ENCODE measurements at places on chromosomes 11 and 22.

DNA sequence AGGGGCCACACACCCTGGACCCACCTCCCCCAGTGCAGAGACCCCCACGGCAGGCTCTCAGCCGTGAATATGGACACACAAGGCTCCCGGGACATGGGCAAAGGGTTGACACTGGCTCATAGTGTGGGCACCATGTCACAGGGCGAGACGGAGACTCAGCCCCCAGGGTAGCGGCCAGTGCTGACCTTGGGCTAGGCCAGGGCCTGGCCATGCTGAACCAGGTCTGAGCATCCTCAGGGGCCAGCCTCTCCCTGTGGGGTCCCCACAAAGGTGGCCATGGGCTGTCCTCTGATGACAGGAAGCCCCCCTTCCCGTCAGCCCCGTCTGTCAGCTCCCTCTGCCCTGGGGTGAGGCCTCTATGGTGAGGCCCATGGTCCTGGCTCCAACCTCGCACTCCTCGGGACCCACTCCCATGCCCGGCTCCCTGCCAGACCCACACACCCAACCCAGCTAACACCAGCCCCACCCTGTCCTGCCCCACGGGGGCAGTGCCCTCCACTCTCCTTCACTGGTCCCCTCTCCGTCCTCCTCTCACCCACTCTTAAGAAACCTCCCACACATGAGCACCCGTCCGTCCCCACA, 19.0 kb upstream of the PRODH start:
- DNase-seq, result no peak

GRCh38 chr11:134536219-134536618, 124.2 kb upstream of the B3GAT1 start:
- DNase-seq, result no peak

DNA sequence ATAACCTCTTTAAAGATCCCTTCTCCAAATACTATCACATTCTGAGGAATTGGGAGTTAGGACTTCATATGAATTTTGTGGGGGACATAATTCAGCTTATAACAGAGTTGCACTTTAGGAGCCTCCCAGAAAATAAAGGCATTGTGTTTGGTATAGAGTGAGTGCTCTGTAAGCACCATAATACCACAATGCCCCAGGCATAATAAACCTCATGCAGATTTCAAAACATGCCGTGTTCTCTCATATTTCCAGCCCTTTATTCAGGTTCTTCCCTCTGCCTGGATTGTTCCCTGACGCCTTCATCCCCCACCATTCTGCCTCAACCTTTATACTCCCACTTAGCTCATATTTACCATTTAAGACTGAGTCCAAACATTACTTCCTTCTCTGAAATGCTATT, 398.8 kb upstream of the FAT3 start:
- no peak for DNase-seq

GRCh38 chr11:58940028-58940427, 740 bp downstream of the GLYATL1 start:
- no peak for DNase-seq

- DNase-seq, result no peak
Measured at GRCh38 chr11:95688501-95689222, 100.9 kb downstream of the FAM76B start.

- DNase-seq, result no peak
Measured at GRCh38 chr11:16086229-16086819, 270.0 kb downstream of the SOX6 start.

DNA sequence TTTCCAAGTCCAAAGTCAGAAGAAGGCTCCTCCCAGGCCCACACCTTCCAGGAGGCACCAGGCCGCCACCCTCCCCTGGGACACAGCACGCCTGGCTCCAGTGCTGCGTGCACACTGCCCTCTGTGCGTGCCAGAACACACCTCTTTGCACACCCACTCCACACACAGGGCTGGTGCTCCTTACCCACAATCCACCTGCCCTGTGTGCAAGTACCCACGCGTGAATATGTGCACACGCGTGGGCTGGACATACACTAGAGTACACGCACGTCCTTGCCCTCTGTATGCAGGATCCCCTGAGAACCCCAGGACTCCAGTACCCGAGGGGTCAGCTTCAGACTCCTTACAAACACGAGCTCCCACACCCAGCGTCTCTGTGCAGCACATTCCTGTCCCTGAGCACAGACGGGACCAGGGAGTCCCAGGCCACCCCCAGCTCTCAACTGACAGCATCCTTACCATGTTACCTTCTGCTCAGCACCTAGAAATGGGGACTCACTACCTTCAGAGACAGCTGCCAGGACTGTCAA, 2.8 kb downstream of the DUSP8 start:
- DNase-seq, result no peak

DNA sequence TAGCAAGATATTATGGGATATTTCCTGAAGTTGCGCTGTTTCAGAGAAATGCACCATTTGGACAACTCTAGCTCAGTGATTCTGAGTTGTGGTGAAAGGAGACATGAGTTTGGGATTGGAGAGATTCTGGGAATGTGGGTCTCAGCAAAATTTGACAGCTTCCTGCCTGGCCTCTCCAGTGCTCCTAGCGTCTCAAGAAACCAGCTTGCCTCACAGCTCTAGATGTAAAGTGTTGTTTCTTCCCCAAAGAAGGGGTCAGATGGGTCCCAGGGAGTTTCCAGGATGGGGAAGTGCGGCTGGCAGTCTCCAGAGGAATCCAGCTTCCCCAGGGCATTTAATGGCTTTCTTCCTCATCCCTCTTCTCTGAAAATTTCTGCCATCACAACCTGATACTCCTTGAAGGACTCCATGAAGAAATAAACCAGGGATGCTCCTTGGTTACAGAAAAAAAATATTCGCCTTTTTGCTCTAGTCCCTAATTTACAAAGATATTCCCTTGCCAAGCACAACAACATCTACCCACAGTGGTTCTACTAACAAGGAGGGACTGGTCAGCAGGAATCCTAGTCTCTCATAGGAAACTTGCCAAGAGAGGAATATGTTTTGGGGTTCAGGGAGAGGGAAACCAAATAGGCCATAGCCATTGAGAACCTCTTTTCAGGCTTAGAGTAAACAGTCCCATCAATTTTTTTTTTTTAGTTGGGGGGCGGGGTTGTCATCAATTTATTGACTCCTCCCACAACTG, 185.4 kb upstream of the E2F8 start:
- no peak for DNase-seq

DNA sequence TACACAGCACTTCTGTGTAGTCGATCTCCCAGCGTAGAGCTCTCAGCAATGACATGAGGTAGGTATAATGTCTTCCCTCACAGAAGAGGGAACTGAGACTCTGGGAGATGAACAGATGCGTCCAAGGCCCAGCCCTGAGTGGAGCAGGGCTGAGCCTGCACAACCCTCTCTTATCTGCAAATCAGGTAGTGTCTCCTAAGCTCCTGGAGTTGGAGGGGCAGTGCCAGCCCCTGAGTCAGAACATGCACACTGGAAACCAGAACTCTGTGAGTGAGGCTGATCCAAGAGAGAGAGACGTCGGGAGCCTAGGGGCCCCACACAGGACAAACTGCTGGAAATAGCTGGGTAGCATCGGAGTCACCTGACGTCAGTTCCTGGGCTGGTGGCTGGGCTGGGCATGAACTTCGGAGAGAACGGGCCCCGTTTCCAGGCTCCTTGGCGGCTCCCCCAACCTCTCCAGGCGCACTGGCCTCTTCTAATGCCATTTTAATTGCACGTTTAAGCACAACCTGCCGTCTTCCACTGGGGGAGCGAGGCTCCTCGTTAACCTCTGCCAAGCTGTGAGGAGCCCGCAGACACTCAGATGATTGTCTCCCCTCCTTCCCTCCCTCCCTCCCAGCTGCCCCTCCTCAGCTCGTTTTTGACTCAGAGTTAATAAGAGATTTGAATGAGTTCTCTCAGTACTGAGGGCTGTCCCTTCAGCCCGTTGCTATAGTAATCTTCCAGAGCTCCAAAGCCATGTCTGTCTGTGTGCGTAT, 191.2 kb upstream of the TBCEL start:
- no peak for DNase-seq

DNA sequence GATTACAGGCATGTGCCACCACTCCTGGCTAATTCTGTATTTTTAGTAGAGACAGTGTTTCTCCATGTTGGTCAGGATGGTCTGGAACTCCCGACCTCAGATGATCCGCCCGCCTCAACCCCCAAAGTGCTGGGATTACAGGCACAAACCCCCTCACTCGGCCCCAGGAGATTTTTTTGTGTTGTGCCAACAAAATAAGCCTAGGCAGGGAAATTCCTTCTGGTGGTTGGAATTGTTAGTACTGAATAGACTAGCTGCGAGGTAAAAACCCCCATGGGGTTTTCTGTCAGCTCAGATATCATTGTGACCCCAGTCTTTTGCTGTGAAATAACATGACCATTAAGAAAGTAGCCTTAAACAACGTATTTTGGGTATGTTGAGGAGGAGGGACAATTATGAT, 144.9 kb downstream of the BCR start:
- DNase-seq, result no peak

GRCh38 chr22:41458161-41458728, 10.2 kb downstream of the PHF5A start:
- no peak for DNase-seq

GRCh38 chr11:12529793-12530192, 144.4 kb upstream of the TEAD1 start:
- no peak for DNase-seq

GRCh38 chr11:31419669-31420068, 50.0 kb downstream of the DNAJC24 start:
- DNase-seq, result no peak

GRCh38 chr11:20881328-20882079, 212.1 kb downstream of the NELL1 start:
- DNase-seq, result no peak

GRCh38 chr22:50585238-50585637, 2.6 kb upstream of the CHKB start:
- no peak for DNase-seq

DNA sequence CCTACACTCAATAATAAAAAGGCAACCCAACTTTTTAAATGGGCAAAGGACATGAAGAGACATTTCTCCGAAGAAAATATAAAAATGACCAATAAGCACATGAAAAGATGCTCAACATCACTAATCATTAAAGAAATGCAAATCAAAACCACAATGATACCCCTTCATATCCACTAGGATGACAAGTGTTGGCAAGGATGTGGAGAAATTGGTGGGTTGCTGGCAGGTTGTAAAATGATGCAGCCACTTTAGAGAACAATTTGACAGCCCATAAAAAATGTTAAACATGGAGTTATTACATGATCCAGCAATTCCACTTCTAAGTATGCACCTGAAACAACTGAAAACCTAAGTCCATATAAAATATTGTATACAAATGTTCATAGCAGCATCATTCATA, 73.2 kb upstream of the LMO2 start:
- no peak for DNase-seq

- no peak for DNase-seq
Measured at GRCh38 chr22:44932493-44932892, 77.3 kb downstream of the PHF21B start.

GRCh38 chr11:4482445-4482844, at the start of gene OR52K1:
Gene OR52K1 (plus strand): TSS chr11:4482646. CDS start chr11:4488901, 6,255 bp downstream.
- DNase-seq, result peak; percentile 50

DNA sequence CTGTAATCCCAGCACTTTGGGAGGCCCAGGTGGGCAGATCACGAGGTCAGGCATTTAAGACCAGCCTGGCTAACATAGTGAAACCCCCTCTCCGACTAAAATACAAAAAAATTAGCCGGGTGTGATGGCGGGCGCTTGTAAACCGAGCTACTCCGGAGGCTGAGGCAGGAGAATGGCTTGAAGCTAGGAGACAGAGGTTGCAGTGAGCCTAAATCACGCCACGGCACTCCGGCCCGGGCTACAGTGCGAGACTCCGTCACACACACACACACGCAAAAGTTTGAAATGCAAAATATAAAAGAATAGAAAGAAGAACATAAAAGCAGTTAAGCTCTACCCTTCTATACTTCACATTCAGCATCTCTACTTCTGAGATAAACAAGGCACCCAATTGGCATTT, 1165.9 kb upstream of the CNTN5 start:
- no peak for DNase-seq

GRCh38 chr11:119729581-119729927, 554 bp upstream of the NECTIN1 start:
- no peak for DNase-seq

DNA sequence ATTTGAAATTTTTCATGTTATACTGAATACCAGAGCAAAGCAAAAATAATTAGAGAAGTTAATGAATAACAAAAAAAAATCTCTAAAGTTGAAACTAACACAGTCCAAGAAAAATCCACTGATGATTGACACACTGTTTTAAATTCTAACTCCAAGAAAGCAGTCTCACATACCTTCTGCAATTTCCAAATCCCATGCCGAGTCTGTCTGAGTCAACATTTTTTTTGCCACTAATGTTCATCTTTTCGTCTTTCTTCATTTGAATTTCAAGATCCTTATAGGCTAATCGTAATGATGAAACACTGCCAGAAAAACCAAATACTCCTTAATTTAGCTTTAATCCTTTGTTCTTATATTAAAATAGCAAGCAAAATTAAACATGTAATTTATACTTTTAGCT, 39.5 kb downstream of the ARFGAP3 start:
- DNase-seq, result no peak

GRCh38 chr22:27533105-27533745, 268.3 kb downstream of the MN1 start:
- no peak for DNase-seq

GRCh38 chr11:106088896-106089295, 11.4 kb downstream of the AASDHPPT start:
- DNase-seq, result no peak

DNA sequence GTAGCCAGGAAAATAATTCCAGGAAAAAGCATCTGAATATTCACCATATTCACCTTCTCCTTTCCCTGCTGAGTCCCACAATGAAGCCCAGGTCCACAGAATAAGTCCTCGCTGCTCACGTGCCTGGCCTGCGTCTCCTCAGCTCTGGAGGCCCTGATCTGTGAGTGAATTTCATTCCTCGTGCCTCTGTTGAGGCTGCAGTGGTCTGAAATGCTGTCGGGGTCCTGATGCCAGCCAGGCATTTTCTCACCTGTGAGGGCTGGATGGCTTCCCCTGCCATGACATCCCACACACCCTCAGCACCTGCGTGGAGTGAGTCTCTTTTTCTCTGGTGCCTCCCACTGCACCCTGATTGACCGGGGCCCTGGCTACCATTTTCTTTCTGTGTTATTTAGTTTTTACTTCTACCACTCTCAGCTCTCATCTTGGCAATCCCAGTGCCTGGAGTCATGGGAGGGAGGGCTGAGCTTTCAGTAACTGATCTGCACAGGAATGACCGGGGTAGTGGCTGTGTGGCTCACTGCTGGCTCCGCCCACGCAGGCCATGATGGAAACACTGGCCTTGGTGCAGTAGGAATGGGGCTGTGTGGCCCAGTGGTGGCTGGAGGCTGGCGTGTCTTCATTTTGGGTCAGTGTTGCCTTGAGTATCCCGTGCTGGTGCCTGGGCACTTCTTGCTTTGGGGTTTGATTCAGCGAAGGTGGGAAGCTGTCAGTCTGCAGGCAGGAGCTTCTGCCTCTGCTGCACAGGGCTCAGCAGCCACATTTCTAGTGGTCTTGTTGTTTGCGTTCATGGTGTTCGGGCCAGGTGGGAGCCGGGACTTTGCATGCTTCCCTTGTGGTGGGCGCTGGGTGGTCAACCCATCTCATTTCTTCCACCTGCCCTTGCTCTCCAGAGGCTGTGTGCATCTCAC, 807.2 kb downstream of the TBC1D22A start:
- no peak for DNase-seq

All from CD14-positive monocyte (primary cell).